ENCODE measurements at places on chromosomes 1 and 21.

- DNase-seq: no peak
Observed at GRCh38 chr1:5729636-5730145, 262.5 kb downstream of the NPHP4 start.

DNA sequence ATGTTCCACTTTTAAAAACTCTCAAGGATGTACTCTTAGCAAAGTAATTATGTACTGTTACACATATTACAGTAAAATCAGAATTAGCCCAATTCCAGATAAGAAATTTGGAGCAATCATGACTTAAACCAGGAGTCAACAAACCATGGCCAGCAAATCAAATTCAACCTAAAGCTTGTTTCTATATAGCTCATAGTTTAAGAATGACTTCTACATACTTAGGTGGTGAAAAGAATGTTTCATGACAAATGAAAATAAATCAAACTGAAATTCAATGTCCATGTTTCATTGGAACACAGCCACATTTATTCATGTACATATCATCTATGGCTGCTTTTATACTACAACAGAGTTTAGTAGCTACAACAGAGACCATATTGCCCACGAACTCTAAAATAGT lies 35.1 kb downstream of the FRRS1 start:
- no peak for DNase-seq

- DNase-seq: no peak
Observed at GRCh38 chr1:39673215-39673614, 1.3 kb upstream of the NT5C1A start.

- no peak for DNase-seq
Observed at GRCh38 chr1:14944471-14944985, 209.0 kb upstream of the TMEM51 start.

DNA sequence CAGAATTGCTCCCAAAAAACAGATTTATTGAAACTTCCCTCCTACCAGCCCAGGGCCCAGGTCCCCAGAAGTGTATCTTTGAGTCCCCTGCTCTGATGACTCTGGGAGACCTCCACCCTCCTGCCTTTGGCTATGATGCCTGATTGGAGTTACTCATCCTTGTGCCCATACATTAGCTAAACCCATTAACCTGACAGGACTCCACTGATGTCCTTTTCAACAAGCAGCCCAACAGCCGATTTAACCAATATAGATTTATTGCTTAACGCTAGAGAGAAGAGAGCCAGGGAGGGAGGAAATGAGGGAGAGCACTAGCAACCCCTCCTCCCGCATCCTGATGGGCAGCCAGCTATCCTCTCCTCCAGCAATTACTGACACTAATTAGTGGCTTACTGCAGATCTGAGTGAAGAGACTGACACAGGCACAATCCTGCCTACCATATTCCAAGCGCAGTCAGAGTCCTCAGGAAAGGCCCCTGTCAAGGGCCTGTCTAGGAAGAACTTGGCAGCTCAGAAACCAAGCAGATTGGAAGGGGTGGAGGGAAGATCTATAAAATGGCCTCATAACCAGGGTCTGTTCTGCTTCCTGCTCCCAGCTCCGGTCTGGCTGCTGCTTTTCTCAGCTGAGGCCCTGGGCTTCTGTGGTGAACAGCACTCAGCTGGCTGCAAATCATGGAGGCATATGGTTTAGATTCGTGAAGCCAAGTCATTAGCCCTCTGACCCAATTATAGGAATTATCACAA lies 484.5 kb upstream of the DAB1 start:
- no peak for DNase-seq

- no peak for DNase-seq
Observed at GRCh38 chr1:172547071-172547470, 14.1 kb downstream of the SUCO start.

DNA sequence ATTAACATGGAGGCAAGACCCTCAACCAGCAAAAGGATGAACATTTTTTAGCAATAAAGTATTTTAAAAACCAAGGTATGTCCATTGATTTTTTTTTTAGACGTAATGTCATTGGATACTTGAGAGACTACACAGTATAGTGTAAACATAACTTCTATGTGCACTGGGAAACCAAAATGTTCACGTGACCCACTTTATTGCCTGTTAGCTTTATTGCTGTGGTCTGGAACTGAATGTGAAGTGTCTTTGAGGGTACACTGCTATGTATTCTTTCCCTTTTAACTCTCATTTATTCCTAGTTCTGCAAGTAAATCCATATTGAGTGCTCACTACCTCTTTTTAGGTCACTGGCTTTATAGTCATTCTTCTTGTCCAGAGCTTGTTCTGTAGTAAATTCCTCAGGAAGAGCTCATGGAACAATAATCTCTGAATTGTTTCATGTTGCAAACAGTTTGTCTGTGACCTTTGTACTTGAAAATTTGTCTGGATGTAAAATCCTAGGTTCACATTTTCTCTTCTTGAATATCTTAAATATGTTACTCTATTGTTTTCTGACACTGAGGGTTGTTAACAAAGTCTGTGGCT lies 20.6 kb downstream of the ABCD3 start:
- DNase-seq: no peak

DNA sequence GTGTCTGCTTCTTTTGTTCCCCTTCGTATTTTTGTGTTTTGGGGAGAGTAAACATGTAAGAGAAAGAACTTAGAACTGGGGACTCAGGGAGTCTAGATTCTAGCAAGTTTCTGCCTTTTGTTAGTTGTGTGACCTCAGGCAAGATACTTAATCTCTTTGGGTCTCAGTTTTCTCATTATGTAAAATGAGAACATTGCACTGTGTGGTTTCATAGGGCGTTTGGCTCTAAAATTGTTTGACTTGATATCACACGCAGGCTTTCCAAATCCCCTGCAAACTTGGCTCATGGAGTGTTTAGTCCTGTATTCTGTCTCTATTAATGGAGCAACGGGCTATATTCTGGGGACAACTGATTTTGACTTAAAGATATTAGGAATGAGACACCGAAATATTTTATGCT lies 57.7 kb downstream of the NTNG1 start:
- DNase-seq: no peak

- DNase-seq: no peak
Observed at GRCh38 chr21:15057285-15057684, 7.5 kb downstream of the NRIP1 start.

DNA sequence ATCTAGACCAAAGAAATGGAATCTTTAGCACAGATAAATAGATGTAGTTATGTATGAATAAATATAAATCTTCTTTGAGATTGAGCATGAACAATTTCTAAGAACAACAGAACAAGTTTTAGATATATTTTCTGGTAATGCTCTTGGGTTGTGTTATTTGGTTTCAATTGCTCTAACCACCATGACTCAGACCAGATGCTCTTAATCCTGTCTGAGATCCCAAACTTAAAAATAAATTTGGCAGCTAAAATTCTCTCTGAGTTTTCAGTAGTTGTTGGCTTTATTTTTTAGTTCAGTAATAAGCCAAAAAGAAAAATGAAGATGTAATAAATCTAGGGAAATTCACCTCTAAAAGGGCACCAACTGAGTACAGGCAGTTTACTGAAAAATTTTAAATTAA lies 1693.4 kb downstream of the NCAM2 start:
- no peak for DNase-seq

GRCh38 chr1:56533621-56534020 lies 45.7 kb downstream of the PLPP3 start:
- no peak for DNase-seq

DNA sequence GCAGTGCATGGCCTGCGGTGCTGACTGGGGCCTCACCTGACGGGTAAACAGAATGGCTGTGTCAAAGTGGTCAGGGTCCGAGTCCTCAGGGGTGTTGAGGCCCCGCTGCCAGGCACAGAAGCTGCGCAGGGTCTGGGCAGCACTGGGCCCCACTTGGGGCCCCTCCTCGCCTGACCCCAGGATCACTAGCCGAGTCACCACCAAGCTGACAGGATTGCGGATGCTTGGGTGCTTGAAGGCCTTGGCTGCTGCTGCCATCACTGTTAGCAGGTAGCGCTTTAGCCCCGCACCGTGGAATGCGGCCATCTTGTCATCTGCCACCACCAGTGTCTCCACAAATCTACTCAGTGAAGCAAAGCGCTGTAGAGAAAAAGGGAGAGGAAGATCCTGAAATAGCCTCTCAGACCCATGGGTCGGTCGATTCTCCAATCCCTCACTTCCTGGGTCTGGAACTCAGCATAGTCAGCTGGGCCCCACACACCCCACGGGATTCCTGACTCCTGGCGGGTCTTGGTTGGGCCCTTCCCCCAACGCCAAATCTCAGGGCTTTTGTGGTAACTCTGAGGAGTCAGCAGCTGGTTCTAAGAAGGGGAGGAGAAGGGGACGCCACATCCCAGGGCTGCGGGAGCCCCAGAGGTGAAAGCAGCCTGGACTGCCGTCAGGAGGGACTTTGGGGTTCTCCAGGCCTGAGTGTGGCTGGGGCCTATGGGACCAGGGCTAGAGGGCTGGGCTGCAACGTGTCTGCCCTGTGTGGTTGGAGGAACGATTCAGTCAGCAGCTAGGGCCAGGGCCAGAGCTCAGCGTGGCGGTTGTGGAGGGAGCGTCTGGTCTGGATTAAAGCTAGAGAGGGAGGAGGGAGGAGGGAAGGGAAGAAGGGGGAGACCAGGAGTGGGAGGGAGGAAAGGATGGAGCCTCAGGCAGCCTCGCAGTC lies 2.1 kb downstream of the ADAMTS4 start:
- no peak for DNase-seq

DNA sequence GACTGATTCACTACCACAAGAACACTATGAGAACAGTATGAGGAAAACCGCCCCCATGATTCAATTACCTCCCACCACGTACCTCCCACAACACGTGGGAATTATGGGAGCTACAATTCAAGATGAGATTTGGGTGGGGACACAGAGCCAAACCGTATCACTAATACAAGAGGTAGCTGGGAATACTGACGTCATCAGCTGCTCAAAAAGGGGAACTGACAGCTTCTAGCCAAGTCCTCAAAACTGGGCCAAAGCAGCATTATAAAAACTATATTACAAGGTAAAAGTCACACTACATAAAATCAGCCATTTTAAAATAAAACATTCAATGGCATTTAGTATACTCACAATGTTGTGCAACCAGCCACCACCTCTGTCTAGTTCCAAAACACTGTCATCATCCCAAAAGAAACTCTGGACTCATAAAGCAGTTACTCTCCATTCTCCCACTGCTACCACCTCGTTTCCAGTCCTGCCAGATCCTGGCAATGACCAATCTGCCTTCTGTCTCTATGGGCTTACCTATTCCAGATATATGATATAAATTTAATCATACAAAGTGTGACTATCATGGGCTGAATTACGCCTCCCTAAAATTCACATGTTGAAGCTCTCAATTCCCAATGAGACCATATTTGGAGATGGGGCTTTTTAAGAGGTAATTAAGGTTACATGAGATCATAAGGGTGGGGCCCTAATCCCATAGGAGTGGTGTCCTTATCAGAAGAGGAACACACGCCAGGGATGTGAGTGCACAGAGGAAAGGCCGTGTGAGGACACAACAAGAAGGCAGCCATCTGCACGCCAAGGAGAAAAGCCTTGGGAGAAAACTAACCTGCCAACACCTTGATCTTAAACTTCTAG lies 192.1 kb downstream of the SETD4 start:
- DNase-seq: no peak

DNA sequence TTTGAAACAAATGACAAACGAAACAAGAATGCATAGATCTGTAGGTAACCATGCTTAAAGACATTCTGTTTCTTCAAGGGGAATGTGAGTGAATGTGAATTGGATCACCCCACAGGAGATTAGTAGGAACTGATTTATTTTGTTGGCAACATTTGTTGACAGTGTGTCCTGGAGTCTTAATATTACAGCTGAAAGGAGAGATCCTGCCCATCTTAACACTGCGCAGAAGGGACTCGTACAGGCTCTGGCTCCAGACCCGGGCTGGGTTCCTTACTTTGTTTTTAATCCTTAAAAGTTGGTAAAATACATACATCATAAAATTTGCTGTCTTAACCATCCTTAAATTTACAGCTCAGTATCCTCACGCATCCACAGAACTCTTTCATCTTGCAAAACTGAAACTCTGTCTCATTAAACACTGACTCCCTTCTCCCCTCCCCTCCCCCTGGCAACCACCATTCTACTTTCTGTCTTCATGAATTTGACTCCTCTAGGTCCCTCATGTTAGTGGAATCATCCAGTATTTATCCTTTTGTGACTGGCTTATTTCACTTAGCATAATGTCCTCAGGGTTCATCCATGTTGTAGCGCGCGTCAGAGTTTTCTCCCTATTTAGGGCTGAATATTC lies 74.1 kb downstream of the GALNT2 start:
- DNase-seq: no peak

DNA sequence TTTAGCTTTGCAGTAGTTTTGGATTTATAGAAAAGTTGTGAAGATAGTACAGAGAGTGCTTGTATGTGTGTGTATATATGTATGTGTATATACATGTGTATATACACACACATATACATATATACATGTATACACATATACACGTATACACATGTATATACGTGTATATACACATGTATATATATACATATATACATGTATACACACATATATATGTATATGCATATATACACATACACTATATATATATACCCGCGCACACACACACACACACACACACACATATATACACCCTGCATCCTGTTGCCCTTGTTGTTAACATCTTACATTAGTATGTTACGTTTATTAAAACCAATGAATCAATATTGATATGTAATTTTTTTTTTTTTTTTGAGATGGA lies 24.3 kb downstream of the RPRD2 start:
- DNase-seq: no peak

DNA sequence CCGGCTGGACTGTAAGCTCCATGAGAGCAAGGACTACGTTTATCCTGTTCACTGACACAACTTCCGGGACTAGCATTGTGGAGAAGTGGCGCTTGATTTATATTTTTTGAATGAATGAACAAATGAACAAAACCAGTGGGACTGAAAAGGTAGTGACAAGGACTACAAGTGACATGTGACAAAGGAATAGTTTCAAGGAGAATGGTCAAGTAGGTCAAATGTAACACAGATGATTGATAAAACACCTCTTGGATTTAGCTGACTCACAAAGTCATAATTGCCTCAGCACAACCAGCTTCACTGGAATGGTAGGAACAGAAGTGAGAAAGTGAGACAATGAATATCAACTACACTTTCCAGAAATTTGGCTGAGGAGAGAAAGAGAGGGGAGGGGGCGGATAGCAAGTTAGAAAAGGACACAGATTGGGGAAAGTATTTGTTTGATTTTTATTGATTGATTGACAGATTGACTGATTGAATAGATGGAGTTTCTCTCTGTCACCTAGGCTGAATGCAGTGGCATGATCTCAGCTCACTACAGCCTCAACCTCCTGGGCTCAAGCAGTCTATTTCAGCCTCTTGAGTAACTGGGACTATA lies 14.2 kb downstream of the MTF1 start:
- no peak for DNase-seq

- no peak for DNase-seq
Observed at GRCh38 chr1:26856604-26857469, 6.1 kb upstream of the SFN start.

GRCh38 chr1:177287994-177288393 lies 117.2 kb downstream of the BRINP2 start:
- DNase-seq: no peak
